ENCODE measurements at places on chromosomes 1 and 21.

DNA sequence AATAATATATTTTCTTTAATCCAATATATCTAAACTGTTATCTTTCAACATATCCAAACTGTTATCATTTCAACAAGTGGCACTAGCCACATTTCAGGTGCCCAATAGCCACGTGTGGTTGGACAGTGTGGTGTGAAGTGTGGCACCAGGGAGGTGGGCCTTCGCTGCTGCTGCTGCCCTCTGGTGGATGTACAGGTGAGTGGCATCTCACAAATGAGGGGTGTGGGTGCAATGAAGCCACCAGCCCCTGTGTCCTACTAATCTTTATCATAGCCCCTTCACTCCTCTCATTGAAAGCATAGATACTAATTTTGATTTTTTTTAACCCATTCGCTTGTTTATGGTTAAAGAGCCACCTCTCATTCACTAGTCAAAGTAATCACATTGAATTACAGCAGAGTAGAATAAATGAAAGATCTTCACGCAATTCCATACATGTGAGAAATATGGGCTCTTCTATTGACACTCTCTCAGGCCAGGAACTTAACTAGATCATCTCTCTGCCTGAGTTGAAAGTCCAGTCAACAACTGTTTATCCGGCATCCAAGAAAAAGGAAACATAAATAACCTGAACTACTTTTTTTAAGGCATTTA, 499.2 kb downstream of the OMA1 start:
- no peak for DNase-seq

GRCh38 chr1:8568837-8569236, 248.6 kb downstream of the RERE start:
- no peak for DNase-seq

GRCh38 chr1:212528501-212528900, 80.1 kb upstream of the ATF3 start:
- no peak for DNase-seq

DNA sequence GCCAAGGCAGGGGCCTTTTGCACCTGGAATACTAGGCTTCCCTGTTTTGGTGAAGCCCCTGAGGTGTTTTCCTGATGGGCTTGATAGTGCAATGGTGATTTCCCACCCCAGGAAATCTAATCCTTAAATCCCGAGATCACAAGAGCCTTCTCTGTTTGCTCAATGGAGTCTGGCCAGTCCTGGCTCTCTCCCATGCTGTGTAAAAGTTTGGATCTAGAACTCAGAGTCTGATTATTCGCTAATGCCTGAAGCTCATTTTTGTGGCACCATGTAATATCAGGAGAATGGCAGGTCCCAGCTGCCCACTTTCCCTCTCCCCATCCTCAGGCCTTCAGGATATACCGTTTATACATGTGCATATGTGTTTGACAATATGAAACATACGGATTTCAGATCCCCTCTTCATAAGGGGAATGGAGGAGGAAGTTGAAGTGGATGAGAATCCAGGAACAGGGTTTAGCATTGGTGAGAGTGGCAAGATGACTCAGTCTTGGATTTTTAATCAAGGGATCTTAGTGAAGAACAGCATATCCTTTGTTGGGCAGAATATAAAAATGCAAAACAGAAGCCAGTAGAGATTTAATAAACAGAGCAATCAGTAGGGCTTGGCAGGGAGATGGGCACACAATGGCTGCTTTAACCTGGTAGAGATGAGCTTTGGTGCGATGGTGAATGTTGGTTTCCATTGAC, 62.1 kb downstream of the CLIC6 start:
- DNase-seq, result no peak

DNA sequence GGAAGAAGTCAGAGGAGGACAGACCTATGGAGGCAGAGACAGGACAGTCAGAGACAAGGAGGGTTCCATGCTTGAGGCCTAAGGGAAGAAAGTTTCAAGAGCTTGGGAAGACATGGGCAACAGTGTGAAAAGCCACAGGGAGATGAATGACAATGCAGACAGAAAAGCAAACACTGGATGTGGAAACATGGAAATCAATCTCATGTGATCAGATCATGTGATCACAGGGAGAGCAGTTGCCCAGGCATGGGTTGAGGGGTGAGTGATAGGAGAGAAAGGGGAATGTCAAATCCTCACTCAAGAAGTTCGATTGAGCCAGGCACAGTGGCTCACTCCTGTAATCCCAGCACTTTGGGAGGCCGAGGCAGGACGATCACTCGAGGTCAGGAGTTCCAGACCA, 17.2 kb downstream of the PTAFR start:
- no peak for DNase-seq
